HT1080 (cell line): ENCODE measurements at places on chromosomes 13 and 19. TPM values are rescaled to one million over a fixed set of nuclear protein-coding genes. Genes with fewer than 3 reads are reported as not detected.

GRCh38 chr13:28442839-28443238 is 52.1 kb downstream of the FLT1 start:
- no peak for DNase-seq

DNA sequence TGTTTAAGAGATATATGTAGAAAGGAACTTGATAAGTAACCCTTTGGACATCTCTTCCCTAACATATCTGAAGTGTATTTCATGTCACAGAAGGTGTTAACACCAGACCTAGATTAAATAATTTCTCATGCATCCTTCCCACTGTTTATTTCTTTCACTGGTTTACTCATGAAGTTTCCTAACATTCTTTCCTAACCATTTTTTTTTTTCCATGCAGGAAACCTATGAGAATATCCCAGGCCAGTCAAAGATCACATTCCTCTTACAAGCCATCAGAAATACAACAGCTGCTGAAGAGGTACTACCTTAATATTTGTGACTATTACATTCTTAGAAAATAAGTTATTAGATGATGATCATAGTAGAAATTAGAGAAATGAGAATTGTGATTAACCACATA is 28.8 kb downstream of the IPO5 start:
- no peak for DNase-seq

DNA sequence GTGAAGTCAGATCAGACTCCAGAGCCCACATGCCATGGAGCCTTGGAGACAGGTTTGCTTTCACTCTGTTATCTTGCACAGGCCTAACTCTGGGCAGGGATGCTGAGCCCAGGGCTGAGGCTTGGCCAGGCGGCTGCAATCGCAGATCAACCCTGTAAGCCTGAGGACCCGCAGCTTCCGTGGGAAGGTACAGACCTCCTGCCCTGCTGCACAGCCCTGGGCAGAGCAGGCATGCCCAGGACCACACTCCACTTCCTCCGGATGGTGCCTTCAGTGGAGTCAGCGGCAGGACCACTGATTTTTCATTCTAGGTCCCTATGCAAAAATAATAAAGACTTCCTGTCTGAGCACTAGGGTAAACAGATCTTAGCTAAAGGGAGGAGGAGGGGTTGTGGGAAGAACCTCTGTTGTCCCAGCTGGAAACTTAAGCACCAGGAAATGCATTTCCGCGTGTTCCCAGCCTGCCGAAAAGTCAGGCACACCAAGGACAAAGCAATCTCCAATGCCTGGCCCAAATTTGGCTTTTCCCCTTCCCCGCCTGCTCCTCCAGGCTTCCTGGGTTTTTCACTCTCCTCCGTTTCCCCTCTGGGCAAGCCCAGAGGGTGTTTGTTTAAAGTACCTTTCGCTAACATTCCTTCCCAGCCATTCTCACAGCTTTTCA is 87.3 kb downstream of the KCTD15 start:
- DNase-seq: peak; percentile 41

- peak; percentile 43 for DNase-seq
Measured at GRCh38 chr19:11191273-11191755, 6.0 kb downstream of the KANK2 start.

- DNase-seq: no peak
Measured at GRCh38 chr13:41883147-41883546, 77.8 kb downstream of the VWA8 start.

DNA sequence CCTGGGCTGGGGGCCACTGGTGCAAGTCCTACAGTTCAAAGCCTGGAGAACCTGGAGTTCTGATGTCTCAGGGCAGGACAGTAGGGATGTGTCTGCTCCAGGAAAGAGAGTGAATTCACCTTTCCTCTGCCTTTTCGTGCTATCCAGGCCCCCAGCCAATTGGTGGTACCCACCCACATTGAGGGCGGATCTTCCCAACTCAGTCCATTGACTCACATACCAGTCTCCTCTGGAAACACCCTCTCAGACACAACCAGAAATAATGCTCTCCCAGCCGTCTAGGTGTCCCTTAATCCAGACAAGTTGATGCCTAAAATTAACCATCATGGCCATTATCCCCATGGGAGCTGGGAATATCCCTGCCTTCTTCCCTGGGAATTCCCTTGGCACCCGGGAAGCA is 38.8 kb upstream of the CHST8 start:
- DNase-seq: no peak

- DNase-seq: no peak
Measured at GRCh38 chr19:58009666-58010301, 7.2 kb upstream of the ZNF606 start.

GRCh38 chr19:51503896-51504295 is 2.3 kb upstream of the SIGLEC12 start:
- DNase-seq: no peak

GRCh38 chr13:64506246-64506645 is 2723.9 kb downstream of the PCDH9 start:
- no peak for DNase-seq

DNA sequence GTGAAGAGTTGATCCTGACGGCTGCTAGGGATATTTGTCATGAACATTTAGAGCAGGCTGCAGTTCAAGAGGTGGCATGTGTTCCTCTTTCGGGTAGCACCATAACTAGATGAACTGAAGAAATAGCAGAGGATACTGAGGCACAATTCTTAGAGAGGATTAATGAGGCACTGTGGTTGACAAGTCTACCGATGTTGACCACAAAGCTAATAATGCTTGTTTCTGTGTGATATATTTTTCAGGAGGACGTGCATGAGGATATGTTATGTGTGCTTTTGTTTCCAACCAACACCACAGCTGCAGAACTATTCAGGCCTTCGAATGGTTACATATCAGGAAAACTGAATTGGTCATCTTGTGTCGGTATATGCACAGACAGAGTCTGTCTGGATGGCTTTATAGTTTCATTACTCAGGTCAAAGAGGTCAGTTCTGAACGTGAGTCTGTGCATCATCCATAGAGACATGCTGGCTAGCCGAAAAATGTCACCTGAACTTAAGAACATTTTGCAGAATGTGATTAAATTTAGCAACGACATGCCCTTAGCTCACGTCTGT is 210.1 kb upstream of the IRS2 start:
- no peak for DNase-seq

DNA sequence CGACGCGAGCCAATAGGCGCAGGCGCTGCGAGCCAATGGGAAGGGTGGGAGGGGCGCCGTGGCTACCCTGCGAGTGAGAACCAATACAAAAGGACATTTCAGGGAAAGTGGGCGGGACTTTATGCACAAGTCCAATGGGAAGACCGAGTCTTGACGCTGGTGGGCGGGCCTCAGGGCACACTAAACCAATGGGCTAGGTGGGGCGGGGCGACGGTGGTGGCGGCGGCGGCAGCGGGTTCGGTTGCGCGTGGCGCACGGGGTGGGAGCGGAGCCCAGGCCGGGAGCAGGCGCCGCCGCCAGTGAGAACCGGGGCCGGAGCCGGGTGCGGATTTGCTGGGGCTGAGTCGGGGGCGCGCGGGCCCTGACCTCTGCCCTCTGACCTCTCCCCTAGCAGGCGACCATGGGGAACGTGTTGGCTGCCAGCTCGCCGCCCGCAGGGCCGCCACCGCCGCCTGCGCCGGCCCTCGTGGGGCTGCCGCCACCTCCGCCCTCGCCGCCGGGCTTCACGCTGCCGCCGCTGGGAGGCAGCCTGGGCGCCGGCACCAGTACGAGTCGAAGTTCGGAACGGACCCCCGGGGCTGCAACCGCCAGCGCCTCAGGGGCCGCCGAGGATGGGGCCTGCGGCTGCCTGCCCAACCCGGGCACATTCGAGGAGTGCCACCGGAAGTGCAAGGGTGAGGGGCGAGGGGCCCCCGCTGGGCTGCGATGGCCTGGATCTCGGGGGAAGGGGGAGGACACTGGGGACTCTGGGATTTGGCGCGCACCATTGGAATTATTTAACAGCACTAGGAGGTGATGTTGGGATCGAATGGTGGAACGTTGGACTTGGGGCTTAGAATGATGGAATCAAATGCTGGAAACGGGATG is at the start of gene TOMM40:
Gene TOMM40 (plus strand): TSS at position 239 of the 867 bp plus-strand sequence. CDS start 162 bp downstream, at position 401.
- no peak for DNase-seq

DNA sequence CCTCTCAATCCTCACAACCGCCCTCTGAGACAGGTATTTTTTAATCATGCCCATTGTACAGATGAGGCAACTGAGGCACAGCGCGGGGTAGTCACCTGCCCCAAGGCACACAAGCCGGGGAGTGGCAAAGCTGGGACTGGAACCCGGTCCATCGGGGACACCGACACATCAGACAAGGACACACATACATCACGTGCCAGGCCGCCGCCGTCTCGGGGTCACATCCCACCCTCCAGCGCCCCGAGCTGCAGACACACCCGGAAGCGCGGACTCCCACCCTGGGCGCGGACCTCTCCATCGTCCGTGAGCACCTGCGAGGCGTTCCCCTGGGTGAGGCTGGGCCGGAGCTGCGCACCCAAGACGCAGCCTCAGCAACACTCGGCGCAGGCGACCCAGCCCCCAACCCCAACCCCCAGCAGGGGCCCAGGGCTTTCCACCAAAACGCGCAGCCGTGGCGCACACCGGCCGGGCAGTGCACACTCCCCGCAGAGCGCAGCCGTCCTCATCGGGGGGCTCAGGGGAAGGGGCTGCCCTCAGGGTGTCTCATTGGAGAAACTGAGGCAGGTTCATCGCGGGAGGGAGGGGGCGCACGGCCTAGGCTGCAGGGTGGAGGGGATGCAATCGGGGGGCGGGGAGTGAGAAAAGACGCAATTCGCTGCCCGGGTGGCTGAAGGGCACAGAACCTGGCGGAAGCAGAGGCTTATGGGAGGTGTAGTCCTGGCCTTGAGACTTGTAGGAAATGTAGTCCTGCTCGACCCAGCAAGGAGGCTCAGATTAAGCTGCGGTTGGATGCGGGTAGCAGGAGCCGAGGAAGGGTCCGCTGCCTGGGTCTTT is 1.9 kb upstream of the LMTK3 start:
- DNase-seq: peak; percentile 65

GRCh38 chr13:73129023-73129422 is 70.2 kb downstream of the KLF5 start:
- peak; percentile 46 for DNase-seq

DNA sequence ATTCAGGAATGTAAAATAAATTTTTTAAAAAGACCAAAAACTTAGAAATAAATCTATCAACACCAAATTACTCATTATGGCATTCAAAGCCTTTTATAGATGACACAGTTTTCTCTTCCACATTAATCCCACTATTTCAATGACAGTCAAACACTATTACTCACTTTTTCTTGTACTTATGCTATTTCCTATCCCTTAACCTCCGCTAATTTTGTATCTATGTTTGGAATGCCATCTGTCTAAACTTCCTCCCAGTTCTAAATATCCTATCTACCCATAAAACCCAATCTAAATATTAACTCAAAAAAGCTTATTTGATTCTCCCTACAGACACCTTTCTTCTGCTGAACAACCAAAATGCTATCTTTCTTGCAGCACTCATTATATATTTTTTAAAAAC is 203.5 kb downstream of the ENOX1 start:
- no peak for DNase-seq

DNA sequence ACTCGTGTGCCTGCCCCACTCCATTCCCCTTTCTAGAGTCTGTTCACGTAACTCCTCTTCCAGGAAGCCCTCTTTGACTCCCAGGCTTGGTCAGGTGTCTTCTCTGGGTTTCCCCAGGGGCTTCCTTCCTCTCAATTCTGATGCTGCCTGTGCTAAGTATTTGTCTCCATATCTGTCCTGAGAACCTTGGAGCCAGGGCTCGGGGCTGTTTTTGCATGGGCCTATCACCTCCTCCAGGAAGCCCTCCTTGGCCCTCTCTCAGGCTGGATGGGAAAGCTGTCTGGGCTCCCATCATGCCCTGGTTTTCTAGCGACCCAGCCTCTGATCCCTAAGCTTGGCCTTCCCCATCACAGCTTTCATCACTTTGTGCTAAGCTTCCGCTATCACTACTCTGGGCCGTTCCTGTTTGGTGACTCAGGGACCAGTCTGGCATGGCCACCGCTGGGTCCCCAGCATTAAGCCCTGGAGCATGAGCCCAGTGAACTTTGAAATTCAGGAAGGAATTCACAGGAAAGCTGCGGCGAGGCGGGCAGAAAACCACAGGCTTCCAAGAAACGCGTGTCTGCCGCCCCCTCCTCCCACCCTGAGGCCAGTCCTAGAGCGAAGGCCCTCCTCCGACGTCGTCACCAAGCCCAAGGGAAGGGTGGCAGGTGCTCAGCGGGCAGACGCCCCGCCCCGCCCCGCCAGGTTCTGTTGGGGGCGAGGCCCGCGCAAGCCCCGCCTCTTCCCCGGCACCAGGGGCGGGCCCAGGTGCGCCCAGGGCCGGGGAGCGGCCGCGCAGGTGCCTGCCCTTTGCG is 486 bp upstream of the SPINT2 start:
- DNase-seq: no peak

DNA sequence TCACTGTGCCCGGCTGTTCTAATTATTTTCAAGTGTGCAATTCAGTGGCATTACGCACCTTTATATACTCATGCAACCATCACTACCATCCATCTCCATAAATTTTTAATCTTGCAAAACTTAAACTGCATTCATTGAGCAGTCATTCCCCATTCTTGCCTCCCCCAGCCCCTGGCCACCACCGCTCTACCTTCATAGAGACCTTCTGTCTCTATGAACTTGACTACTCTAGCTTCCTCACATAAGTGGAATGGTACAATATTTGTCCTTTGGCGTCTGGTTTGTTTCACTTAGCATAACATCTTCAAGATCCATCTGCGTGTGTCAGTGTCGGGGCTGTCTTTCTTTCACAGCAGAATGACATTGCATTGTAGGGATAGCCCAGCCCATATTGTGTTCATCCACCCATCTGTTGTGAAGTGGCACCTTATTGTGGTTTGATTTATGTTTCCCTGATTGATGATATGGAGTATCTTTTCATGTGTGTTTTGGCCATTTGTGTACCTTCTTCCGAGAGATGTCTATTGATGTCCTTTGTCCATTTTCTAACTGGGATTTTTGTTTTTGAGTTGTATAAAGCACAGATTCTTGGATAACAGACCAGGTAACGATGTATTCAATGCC is 64.8 kb upstream of the FLT1 start:
- no peak for DNase-seq

GRCh38 chr19:294341-294945 is 3.2 kb upstream of the PLPP2 start:
- no peak for DNase-seq

GRCh38 chr13:112532837-112533745 is 54.9 kb downstream of the TUBGCP3 start:
- no peak for DNase-seq

DNA sequence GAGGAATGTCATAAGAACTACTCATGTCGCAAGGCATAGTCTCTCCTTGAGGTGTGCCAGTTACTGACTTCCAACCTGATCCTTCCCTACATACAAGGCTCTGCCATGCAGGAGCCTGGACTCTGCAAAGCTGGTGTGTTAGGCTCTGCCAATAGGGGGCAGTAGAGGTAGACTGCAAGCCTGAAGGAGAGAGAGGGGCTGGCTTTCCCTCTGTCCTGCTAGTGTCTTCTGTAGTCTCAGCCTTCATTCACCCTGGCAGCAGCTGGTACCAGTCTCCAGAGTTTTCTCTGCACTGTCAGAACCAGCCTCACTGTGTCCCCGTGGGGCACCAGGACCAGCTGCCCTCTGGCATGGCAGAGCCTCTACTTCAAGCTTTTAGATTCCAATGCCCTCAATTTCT is 14.5 kb downstream of the SHISA2 start:
- DNase-seq: peak; percentile 28

The RUVBL2 gene
- total RNA-seq: 498 and 522 TPM in 2 replicates

The BRME1 gene
- 2.0 and 3.3 TPM in 2 replicates for total RNA-seq

The CYP2F1 gene
- not detected in 2 replicates for total RNA-seq

The SLC8A2 gene
- not detected in 2 replicates for total RNA-seq

The DNAJC15 gene
- total RNA-seq: 27.5 and 36.1 TPM in 2 replicates

The VN1R4 gene
- not detected in 2 replicates for total RNA-seq

The KLK12 gene
- total RNA-seq: not detected in 2 replicates

The SBSN gene
- 3.0 and 14.9 TPM in 2 replicates for total RNA-seq
